ENCODE measurements at places on chromosomes 5 and 9.

DNA sequence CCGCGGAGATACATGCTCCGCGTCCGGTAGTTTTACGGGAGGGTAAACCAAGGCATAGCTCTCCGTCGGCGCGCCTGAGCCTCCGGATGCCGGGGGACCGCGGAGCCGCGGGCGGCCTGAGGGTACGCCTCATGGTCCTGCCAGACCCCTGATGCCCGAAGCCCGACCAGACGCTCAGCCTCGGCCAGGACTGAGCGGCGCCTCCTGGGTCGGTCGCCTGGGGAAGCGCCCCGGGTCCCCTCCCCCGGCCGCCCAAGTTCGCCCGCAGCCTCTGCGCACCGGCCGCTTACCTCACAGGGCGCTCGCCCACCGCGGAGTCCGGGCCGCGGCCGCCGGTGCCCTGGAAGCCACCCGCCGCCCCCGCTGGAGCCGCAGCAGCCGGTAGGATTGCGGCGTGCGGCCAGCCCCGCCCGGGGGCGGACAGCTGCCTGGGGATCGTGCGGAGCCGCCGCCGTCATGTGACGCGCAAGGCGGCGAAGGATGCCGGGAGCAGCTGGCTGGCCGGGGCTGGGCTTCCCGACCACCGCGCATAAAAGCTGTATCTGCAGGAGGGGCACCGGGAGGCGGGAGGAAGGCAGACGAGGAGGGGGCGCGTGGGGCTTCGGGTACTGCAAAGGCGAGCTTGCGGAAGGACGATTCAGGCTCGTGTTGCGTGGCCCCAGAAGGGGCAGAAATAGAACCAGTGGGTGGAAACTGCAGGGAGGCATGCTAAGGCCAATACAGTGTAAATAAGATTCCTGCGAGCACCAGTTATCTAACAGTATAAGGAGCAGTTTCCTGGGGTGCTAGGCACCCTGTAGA, at the start of gene FBXO10:
FBXO10 (minus strand) TSS at position 460 of the 801 bp plus-strand sequence. CDS start 34,612 bp downstream, outside the sequence.
- DNase-seq, result peak; percentile 80

DNA sequence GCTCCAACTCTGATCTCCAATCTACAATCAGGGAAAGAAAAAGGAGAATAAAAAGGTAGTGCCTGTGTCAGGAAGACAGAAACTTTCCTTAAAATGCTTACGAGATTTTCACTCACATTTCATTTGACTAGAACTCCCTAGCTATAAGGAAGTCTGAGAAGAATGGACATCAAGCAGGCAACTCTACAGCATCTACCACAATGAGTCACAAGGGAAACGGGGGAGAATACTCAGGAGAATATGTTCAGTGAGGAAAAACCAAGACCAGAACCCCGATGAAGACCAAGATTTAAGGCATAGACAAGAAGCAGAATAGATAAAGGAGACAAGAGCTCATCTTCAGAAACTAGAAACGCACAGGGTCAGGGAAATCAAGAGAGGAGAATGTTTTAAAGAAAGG, 9.0 kb upstream of the SETD9 start:
- DNase-seq, result no peak

DNA sequence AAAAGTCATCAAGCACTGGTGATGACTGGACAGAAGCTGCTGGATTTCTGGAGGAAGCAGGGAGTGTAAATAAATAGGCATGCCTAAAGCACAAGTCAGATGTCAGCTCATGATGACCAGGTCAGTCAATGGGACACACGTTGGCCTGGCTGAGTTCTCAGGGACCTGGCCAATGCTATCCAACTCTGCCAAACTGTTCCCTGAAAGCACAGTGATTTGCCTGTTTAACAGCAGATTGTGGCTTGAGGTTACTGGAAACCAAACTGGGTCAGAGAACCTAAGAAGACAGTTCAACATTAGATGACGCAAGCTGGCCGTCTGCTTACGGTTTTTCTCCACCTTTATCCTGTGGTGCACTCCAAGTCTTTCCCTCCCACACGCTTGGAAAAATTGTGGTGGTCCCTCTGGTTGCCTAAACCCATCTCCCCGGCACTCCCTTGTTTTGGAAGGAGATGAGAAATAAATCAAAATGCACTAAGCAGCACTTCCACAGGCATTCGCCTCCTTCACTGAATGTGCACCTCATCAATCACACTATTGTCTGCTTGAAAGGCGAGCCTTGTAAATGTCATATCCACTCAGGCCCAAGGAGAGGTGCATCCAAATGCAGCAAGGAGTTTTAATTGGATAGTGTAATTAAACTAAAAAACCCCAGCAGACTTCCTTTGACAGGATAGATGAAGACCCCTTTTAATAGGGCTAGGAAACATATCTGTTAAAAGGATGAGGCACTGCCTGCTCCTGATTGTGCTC, 199.4 kb downstream of the GAPVD1 start:
- no peak for DNase-seq

- DNase-seq, result no peak
Observed at GRCh38 chr5:4205398-4205797, 609.8 kb downstream of the IRX1 start.

- no peak for DNase-seq
Observed at GRCh38 chr5:109316634-109317033, 93.1 kb downstream of the PJA2 start.

DNA sequence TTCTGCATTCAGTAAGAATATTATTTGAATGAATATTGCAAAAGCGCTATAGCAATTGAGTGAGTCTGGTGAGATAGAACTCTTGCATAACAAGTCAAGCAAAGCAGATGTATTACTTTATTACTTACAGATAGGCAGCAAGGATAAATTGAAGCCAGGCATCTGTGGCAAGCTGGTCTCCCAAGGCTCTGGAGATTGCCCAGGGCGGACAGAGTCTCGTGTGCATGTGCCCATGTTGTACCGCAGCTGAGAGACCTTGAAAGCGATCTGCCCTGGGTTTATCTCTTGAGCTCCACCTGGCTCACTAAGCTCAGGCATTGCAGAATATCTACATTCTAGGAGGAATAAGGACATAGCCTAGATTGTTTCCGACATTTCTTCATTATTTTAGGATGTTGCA, 591.6 kb downstream of the ISL1 start:
- no peak for DNase-seq

- no peak for DNase-seq
Observed at GRCh38 chr5:117144086-117144485, 569.5 kb upstream of the SEMA6A start.

GRCh38 chr9:88651682-88652633, 117.0 kb downstream of the NXNL2 start:
- peak; percentile 63 for DNase-seq

DNA sequence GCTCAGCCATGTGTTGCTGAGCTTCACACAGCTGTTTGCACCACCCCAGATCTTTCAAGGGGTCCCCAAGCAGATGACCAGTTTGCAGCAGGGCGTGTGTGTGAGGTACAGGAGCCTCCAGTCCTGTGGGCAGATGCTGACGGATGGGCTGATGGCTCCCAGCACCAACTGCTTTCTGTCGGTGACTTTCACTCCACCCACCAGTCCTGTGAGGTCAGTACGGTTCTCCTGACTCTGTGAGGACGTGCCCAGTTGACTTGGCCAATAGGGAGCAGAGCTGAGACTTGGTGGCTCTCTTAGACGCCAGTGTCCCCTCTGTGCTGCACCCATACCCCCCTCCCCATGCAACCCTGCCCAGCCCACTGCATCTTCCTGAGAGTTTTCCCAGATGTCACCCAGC, 19.7 kb downstream of the COL5A1 start:
- no peak for DNase-seq

- DNase-seq, result no peak
Observed at GRCh38 chr5:151868451-151868850, 56.2 kb downstream of the GLRA1 start.

DNA sequence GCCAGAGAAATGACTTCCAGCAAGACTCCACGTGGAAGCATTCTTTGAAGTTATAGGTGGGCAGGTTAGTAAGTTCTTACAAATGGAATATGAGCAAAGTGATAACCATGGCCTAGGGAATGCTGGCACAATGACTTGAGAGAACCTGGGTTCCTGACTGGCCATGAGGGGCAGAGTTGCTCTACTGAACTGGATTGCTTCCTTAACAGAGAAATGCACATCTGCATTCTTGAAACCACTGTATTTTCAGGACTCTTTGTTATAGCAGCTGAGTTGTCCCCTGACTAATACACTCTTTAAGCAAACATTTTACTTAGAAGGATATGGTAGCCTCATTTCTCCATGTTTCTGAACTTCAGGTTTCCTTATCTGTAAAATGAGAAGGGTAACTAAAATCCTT, 108.3 kb upstream of the GNA14 start:
- DNase-seq, result no peak

DNA sequence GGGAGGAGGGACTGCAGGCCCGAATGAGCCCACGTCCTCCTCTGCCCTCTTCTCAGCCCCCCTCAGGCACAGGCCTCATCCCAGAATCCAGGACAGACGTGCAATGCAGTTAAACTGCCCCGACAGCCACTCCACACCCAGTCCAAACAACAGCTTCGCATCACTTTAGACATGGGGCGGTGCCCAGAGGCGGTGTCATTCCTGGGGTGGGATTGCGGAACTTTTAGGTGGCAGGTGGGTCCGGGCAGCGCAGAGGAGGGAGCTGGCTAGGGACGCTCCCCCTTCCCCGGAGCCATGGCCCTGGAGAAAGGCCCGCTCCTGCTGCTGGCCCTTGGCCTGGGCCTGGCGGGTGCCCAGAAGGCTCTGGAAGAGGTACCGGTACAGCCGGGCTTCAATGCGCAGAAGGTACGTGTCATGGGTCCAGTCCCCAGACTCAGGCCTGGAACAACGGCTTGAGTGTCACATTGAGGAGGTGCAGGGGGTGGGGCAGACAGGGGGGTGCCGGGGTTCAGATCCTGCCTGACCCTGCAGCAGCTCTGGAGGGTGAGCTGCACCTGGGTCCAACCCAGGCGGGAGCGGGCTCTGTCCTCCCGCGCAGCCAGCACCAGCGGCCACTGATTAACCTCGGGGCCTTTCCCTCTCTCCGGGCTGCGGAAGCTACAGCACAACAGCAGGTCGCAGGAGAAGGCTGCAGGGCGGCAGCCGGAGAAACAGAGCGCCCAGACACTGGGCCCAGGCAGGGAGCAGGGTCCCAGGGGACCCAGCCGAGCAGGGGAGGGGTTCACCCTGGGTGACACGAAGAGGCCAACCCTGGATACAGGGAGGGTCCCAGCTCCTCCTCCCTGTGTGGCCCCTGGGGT, 25.2 kb downstream of the GLT6D1 start:
- no peak for DNase-seq

DNA sequence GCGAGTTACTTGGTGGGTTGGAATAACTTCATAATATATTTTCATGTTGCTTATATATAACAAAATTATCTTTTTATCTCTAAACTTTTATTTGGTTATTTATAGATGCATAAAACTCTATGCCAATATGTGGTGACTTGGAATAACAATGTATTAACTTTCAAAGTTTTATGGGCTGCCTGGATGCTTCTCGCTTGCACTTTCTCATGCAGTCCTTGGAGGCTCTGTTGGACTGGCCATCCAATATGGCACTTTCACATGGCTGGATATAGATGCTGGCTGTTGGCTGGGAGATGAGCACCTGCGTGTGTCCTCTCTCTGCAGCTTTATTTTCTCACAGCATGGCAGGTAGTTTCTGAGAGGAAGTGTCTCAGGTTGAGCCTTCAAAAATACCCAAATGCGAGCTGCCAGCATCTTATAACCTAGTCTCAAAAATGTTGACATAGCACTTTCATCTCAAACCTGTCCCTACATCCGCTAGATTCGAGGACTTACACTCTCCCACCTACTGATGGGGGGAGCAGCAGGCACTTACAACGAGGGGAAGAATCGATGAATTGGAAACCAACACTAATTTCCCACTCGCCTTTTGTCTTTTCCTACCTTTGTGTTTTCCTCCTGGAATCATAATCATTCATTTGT, 48.3 kb upstream of the SMARCA2 start:
- no peak for DNase-seq

DNA sequence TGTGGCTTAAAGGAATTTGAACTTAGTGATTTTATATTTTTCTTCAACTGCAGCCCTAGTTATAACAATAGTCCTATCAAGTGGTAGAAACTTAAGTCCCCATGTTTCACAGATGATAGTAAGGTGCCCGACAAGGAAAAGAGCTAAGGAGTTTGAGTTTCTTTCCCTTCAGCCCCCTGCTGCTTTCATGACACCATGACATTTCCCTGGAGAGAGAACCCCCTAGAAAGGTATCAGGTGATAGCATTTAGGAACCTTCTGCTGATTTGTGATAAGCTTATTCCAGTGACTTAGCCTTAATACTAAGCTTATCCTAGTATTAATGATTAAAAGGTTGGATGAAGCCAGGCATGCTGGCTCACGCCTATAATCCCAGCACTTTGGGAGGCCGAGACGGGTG, 623.8 kb upstream of the TYRP1 start:
- DNase-seq, result no peak

GRCh38 chr9:84271531-84271900, 69.0 kb downstream of the SLC28A3 start:
- DNase-seq, result peak; percentile 87

- no peak for DNase-seq
Observed at GRCh38 chr5:132530946-132531345, 12.4 kb downstream of the IL5 start.

- DNase-seq, result no peak
Observed at GRCh38 chr5:82719368-82719767, 357.8 kb downstream of the TMEM167A start.

- no peak for DNase-seq
Observed at GRCh38 chr9:129317179-129318011, 139.3 kb upstream of the IER5L start.

DNA sequence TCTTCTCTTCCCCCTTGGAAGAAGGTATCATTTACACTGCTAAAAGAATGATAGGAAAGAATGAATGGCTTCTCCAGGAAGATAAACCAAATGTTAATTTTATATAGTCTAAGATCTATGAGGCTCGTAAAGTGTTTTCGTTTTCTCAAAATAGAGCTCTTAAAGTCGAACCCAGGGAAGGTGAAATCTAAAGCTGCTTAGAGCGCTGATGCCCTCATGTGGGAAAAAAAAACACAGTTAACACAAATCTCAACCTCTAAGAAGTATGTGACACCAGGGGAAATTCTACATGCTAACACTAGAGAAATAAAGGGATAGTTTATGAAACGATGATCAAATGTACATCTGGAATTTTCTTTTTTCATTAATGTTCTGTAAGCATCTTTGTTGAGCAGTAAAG, 257.9 kb downstream of the RASEF start:
- no peak for DNase-seq

GRCh38 chr5:158406884-158407823, 548.2 kb upstream of the CLINT1 start:
- DNase-seq, result no peak

GRCh38 chr5:114419067-114419388, 57.2 kb downstream of the KCNN2 start:
- no peak for DNase-seq

- DNase-seq, result peak; percentile 91
Observed at GRCh38 chr5:10695055-10695649, 65.9 kb downstream of the DAP start.

DNA sequence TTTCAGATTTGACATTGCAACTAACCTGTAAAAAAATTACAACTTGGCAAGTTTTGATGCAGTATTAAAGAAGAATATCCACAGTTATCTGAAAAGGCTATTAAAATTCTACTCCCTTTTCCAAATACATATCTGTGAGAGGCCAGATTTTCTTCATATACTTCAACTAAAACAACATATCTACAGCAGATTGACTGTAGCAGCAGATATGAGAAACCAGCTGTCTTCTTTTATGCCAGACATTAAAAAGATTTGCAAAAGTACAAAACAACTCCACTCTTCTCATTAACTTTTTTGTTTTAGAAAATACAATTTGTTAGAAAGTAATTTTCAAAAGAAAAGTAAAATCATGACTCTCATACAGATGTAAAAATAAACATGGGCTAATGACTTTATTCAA, 281.1 kb upstream of the PCSK5 start:
- no peak for DNase-seq

- no peak for DNase-seq
Observed at GRCh38 chr5:122009436-122009835, 47.7 kb downstream of the SRFBP1 start.

- DNase-seq, result peak; percentile 83
Observed at GRCh38 chr9:87445646-87446045, 52.0 kb upstream of the DAPK1 start.

All from Ammon's horn (tissue), 1 donor.